Body of pancreas (tissue), 4 donors: ENCODE measurements at places on chromosomes 1 and 21. TPM values are rescaled to one million over a fixed set of nuclear protein-coding genes. Genes with fewer than 3 reads are reported as not detected.

DNA sequence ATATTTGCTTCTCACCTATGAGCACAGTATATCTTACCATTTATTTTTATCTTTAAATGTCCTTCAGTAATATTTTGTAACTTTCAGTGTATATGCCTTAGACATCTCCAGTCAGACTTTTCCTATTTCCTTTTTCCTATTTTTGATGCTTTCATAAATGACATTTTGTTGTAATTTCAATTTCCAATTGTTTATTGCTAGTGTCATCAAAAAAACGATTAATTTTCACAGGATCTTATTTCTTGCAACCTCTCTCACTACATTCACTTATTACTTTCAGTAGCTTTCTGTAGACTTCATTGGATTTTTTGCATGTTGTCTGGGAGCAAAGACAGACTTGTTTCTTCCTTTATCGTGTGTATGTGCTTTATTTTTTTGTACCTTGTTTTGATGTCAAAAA, 602.4 kb downstream of the AJAP1 start:
- no peak for DNase-seq

GRCh38 chr1:162835157-162835899, 25.6 kb downstream of the CCDC190 start:
- no peak for DNase-seq

- no peak for DNase-seq
These were observed 250.9 kb upstream of the SGIP1 start for GRCh38 chr1:66282891-66283621.

DNA sequence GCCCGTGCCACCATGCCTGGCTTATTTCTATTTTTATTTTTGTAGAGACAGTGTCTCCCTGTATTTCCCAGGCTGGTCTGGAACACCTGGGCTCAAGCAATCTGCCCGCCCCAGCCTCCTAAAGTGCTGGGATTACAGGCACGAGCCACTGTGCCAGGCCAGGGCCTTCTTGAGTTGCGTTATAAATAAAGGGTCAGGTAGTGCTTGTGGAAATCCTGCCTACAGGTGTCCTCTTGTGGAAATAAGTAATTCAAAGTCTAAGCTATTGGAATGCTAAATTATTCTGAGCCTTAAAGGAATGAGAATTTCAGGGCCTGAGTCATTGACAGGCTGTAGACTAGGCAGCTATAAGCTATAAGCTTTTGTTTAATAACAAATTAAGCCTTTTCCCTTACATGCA, 8.1 kb upstream of the SFT2D2 start:
- DNase-seq, result no peak

- no peak for DNase-seq
These were observed 23.9 kb downstream of the RUNX3 start for GRCh38 chr1:24905979-24906720.

- DNase-seq, result peak; percentile 69
These were observed 69.4 kb upstream of the ROR1 start for GRCh38 chr1:63704443-63704842.

GRCh38 chr1:24957016-24957807, 27.1 kb upstream of the RUNX3 start:
- no peak for DNase-seq

GRCh38 chr1:41497056-41497440, 12.6 kb upstream of the EDN2 start:
- DNase-seq, result no peak

DNA sequence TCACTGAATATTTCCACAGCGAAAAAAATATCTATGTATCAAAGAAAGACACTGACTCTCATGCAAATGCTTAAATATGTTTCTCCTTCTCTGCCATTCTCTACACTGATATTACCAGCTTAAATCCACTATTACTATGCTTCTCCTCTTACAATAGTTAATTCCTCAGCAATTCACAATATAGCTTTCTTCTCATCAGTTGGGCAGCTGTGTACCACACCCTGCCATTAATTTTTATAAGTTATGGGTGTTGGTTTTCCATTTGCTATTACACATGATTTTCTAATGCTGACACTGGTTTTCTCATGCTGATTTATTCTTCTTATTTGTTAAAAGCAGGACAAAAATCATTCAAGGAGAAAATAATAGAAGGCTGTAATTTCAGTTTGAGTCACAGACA, 251.8 kb downstream of the TBX15 start:
- no peak for DNase-seq

GRCh38 chr1:28288487-28288886, 29.2 kb downstream of the SESN2 start:
- no peak for DNase-seq

DNA sequence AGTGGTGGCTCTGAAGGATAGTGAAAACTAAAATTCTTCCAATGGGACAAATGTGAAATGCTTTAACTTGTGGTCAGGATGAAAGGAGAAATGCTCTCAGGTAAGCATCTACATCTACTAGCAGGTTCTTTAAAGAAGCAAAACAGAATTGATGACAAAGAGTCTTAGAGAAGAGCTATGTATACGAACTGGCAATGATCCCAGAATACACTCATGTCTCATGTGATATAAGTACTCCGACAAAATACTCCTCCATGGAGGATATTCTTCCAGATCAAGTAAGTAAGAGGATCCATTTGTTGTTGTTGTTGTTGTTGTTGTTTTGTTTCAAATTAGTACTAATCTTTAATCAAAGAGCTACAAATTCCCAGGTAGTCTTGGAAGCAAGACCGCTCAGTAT, 174.0 kb upstream of the ATP1B1 start:
- DNase-seq, result no peak

GRCh38 chr1:219041818-219042217, 131.9 kb upstream of the LYPLAL1 start:
- DNase-seq, result no peak

- no peak for DNase-seq
These were observed 5.5 kb downstream of the RCC2 start for GRCh38 chr1:17434016-17434415.

DNA sequence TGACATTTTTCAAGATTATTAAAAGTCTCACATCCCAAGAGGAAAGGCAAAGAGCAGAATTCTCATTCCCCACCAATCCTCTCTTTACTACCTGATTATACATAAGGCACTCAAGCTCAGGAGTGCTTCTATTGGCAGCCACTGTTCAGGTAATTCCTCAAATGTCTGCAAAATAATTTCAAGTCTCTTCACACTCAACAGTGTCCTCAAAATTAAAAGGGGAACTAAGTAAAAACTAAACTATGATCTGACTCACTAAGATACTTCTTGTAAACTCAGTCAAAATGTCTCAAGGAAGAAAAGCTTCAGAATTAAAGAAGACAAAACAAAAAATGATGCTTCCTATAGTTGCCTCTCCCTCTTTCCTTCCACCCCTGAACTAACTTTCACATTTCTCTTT, 135.6 kb downstream of the GPATCH2 start:
- DNase-seq, result no peak

GRCh38 chr1:45545553-45546310, 4.9 kb upstream of the AKR1A1 start:
- no peak for DNase-seq

- peak; percentile 28 for DNase-seq
These were observed 1.0 kb downstream of the SLC35D1 start for GRCh38 chr1:67052741-67053534.

- no peak for DNase-seq
These were observed 286 bp downstream of the ODR4 start for GRCh38 chr1:186375929-186376319.

- DNase-seq, result no peak
These were observed 42.5 kb upstream of the DISC1 start for GRCh38 chr1:231584117-231584516.

DNA sequence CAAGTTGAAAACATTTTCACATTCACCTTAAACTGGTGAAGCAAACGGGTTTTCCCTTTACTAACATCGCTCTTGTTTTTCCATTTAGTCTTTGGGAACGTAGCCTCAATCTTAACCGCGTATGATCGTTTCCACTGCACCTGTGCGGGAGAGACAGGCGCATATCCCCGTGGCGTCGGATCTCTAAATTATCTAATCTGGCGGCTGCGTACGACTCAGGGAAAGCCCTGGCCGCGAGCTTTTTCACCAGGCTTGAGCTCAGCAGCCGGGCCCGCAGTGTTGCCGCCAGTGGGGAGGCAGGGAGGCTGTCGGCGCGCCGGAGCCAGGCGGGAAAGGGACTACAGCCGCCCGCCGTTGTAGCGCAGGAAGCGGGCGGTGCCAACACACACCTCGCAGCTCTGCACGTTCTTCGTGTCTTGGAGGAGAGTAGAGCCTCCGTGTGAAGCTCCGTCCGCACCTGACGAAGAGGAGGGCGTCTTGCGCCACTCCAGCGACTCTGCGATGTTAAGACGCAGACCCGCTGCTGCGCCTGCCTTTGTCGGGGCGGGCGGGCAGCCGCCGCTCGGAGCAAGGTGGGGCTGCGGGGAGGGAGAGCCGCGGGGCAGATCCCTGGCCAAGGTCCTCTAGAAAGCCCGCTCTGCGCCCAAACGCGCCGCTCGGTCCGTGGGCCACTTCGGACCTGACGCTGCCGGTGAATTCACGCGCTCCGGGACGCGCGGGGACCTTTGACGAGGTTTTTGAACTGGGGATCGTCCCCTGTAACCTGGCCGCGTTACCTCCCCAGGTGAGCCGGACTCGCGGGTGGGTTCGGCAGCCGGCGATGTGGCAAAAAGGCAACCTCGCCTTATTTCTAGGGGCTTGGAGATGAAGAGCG, 18.5 kb upstream of the TBX15 start:
- no peak for DNase-seq

DNA sequence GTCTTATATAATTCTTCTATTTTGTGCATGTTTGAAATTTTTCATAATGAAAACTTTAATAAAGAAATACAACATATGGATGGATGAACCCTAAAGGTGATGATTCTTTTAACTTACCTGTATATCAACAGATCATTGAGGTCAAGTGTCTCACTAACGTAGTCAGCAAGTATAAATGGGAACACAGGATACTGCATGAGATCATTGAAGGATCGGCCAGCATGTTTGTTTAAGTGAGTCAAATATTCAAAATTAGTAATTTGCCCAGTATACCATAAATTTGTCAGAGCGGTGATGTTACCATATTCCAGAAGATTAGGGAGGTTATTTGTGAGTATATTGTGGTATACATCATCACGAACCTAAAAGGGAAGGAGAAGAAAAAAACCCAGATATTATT, 71.0 kb upstream of the GNG4 start:
- DNase-seq, result no peak

DNA sequence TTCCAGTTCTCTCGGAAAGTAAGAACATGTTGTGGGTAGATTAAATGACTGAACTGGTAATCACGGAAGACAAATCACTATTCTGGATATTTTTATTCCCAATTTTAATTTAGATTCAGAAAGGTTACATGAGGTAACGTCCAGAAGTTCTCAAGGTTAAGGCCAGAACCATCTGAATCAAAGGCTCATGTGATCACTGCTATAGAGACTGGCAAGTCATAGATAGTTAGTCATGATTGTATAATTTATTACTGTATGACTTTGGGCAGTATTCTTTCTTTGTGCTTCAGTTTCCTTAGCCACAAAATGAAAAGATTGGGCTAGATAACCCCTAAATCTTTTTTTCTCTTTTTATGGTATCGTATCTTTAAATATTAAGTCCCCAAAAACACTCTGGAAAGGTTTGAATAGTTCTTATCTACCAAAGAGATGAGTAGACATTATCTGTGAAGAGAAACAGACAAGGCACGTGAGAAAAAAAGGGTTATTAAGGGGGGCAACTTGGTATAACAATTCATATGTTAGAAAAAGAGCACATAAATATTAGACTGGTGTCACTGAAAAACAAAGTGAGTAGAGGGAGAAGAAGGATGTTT, 241.0 kb downstream of the PTPRC start:
- no peak for DNase-seq

DNA sequence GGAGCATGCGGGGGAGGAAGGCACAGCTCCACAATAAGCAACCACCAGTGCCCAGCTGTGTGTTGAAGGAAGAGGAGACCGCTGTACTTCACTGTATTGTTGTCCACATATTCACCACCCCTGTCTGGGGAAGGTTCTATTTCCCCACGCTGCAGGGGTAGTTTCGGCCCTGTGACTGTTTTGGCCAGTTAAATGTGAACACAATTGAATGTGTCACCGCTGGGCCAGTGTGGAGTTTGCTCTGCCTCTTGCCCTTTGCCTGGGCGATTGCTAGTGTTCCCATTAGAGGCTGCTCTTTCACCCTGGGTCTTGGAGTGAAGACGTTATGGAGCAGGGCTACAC, 32.6 kb downstream of the UBE4B start:
- peak; percentile 22 for DNase-seq

- no peak for DNase-seq
These were observed 1.5 kb downstream of the ENTREP3 start for GRCh38 chr1:155253797-155254196.

GRCh38 chr1:43068911-43069310, 103.2 kb downstream of the EBNA1BP2 start:
- no peak for DNase-seq

GRCh38 chr1:60972841-60973364, 109.5 kb upstream of the NFIA start:
- no peak for DNase-seq

- DNase-seq, result no peak
These were observed 105.0 kb downstream of the MATN1 start for GRCh38 chr1:30618335-30618747.

GRCh38 chr1:111876631-111877030, 112.8 kb downstream of the KCND3 start:
- DNase-seq, result no peak

RBP7 gene
- 46.8 TPM for total RNA-seq

KIAA1614 gene
- total RNA-seq, result 0.52 TPM

VSIG8 gene
- not detected for total RNA-seq

RHD gene
- not detected for total RNA-seq

AVPR1B gene
- 0.78 TPM for total RNA-seq

TSEN15 gene
- 17.1 TPM for total RNA-seq

SLFNL1 gene
- 0.33 TPM for total RNA-seq

SNX7 gene
- 16.1 TPM for total RNA-seq

KHDRBS1 gene
- 37.1 TPM for total RNA-seq

ATP8B2 gene
- total RNA-seq, result 16.3 TPM

CD5L gene
- total RNA-seq, result not detected

CIART gene
- 1.3 TPM for total RNA-seq

MAP3K6 gene
- 28.8 TPM for total RNA-seq

CFHR5 gene
- not detected for total RNA-seq
